ENCODE measurements at places on chromosomes 11 and 22.

DNA sequence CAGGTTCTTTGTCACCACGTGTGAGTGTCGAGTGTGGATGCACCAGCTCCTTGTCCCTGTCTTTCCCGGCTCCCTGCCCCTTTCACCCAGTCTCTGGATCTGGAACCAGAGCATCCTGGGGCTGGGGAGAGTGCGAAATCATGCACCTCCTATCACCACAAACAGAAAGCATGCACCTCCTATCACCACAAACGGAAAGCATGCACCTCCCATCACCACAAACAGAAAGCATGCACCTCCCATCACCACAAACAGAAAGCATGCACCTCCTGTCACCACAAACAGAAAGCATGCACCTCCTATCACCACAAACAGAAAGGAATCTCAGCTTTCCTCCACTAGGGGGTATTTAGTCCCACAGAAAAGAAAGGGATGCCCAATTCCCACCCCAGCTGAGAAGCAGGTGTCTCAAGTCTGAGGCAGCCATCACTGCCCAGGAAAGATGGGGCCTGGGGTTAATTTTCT lies 5.9 kb upstream of the GLB1L3 start:
- DNase-seq: no peak

- DNase-seq: no peak
Observed at GRCh38 chr11:61041755-61042518, 60.4 kb upstream of the CD5 start.

- peak; percentile 35 for DNase-seq
Observed at GRCh38 chr11:47270331-47271271, 668 bp downstream of the MADD start.

DNA sequence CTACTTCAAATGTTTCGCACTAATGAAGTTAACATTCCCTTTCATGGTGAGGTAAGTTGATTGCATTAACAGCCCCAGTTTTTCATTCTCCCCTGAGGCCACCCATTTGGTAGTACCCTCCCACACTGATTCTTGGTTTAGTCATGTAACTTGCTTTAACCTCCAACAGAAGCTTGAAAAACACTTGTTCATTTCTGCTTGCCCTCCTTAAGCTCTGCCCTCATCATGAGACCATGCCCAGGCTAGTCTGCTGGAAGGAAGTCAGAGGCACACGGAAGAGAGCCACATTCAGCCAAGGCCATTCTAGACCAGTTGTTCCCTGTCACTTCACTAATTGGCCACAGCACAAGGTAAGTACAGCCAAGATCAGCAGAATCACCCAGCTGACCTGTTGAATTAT lies 50.7 kb upstream of the CD44 start:
- peak; percentile 27 for DNase-seq

DNA sequence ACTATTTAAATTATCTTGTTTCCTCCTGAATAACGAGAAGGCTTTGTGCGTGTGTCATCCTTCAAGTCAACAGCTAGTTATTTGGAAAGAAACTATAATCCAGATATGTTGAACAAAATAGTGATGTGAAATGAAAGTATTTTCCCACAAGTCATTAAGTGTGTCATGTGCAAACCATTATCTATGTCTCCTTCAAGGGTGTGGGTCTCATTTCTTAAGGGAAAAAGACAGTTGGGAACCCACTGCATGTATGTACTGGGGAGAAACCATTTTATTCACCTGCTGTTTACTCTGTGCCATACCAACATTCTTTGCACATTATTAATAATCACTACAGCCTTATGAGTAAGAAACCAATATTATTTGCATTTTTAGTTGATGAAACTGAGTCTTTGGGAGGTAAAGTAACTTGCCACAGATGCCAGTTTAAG lies 145.3 kb upstream of the CTSC start:
- DNase-seq: no peak

DNA sequence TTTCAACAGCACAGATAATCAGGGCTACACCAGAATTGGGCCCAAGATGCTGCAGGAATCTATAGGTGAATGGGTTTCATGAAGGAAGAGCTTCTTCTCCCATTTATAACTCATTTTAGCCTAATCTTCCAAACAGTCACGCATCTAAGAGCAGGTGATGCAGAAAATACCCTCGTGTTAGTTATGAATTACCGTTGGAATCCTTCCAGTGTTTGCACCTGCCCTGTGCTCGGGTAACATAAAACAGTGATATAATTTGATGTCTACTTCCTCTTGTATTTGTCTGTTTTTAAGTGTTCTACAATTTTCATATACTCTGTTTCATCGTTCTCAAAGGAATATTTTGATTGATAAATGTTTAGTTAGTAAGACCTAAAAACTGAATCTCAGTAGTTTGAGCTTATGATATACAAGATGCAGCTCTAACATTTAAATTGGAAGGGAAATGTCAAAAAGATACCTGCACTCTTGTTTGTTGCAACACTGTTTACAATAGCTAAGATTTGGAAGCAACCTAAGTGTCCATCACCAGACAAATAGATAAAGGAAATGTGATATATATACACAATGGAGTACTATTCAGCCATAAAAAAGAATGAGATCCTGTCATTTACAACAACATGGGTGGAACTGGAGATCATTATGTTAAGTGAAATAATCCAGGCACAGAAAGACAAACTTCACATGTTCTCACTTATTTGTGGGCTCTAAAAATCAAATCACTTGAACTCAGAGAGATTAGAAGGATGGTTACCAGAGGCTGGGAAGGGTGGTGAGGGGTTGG lies 42.1 kb downstream of the PPARA start:
- DNase-seq: no peak

GRCh38 chr11:2202071-2202899 lies 30.7 kb upstream of the TH start:
- DNase-seq: no peak

- no peak for DNase-seq
Observed at GRCh38 chr11:82321206-82321605, 412.5 kb downstream of the FAM181B start.

GRCh38 chr22:46748908-46749675 lies 11.0 kb upstream of the CERK start:
- peak; percentile 54 for DNase-seq

- no peak for DNase-seq
Observed at GRCh38 chr11:1127664-1128162, 30.0 kb upstream of the MUC5AC start.

DNA sequence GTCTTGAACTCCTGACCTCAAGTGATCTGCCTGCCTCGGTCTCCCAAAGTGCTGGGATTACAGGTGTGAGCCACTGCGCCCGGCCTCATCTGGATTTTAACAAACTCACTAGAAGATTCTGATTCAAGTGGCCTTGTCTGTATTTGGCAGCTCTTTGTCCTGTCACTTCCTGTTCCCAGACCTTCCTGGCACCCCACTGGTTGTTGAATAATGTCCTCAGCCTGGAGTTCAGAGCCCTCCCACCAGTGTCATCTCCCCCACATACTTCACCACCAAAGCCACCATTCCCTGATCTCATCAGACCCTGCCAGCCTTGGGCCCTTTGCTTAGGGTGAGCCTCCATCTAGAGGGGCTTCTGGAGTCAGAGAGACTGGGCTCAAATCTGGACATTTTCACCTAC lies 3.3 kb downstream of the PELI3 start:
- peak; percentile 9 for DNase-seq

DNA sequence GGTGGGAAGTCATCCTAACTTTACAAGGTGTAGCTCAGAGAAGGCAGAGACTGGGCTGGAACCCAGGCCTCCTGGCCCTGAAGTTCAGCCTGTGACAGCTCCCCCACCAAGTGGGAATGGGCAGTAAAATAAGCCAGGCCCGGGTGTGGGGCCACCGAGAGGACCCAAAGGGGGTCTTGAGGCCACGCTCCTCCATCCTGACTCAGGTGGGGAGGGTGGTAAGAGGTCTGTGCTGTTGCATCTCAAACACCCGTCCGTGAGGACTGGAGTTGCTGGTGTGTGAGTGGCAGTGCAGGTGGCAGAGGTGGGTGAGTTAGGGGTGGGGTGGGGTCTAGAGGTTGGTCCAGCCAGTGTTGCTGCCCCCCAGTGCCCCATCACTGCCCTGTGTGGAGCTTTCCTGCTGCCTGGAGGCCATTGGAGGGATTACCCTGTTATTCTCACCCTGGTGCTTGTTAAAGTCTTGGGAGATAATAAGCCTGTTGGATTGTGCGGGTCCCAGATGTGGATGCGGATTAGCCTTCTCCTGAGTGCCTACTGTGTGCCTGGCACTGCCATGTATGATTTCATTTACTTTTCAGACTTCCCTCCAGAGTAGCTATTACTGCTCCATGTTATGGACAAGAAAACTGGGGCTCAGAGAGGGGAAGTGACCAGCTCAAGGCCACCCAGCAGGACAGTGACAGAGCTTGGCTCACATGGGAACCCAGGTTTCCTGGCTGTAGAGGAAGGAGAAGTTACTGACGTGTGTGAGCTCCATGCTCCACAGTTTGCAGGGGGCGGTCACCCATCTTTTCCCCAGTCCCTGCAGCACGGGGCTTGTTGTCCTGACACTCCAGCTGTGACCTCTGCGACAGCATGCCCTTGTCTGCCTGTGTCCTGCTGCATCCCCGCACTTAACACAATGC lies 12.9 kb downstream of the SERPINH1 start:
- no peak for DNase-seq

GRCh38 chr22:20324139-20324516 lies 4.3 kb upstream of the DGCR6L start:
- DNase-seq: no peak

GRCh38 chr22:50341977-50342650 lies 1.0 kb upstream of the PPP6R2 start:
- DNase-seq: peak; percentile 97

DNA sequence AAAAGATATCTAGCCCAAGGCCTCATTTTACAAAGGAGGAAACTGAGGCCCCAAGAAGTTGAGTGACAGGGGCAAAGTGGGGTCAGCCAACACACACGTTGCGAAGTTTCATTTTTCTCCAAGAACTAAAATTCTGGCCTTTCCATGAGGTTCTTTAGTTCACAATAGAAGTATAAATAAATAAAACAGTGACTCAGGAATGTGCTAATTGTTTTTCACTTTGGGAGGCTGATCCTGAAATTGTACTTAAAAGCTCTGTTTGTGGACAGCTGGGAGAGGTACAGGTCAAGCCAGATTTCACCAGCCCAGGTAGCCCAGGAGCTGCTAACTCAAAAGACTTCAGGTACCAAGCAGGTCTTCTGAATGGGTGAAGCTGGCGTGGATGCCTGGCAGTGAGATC lies 105.2 kb downstream of the TRAF6 start:
- DNase-seq: no peak

DNA sequence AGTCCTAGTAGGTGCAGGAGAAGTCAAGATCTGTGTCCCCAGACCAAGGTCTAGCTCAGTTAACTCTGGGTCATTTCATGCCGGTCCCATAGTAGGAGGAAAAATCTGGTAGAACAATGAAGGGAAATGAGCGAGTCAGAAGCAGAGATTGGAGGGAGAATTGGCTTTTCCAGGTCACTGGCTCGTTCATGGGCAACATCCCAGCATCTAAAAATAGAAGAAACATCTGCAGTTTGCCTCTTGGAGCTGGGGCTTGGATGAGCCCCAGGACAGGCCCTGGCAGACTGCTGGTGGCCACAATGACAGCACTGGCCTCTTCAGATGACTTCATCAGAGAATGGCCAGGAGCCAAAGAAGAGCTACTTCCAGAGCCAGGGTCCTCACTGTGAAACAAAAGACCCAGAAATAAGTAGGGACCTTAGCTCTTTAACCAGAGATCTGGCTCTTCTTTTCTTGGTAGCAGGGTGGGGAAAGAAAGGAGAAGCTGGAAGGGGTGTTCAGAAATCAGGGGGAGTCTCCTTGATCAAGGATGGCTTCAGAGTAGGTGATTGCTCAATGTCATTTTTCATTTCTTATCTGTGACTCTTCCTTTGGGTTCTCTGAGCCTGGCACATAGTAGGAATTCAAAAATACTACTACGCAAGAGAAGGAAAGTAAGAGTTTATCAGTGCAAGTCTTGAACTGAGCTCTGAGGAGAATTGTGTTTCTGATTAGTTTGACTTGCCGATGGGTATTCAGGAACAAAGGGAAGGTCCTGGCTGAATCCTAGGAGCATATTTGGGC lies 102.6 kb downstream of the TMPRSS5 start:
- no peak for DNase-seq

- DNase-seq: peak; percentile 24
Observed at GRCh38 chr11:10540546-10540914, 457 bp downstream of the RNF141 start.

DNA sequence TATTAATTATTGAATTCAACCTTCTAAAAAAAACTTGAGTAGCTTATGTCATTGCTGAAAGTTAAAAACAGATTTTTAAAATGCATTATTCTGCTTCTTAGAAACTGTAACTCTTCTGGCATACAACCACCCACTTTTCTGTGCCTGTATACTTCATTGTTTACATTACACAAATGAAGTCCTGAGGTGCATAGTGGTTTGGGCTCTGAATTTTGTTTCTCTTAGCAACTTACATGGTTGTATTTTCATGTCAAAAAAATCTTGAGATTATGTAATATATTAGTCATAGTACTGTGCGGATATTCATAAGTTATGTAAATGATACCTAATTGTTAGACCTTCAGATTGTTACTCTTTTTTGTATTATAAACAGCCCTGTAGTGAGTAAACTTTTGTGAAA lies 12.2 kb downstream of the SC5D start:
- DNase-seq: no peak

- DNase-seq: no peak
Observed at GRCh38 chr11:27213232-27213660, 149.8 kb downstream of the CCDC34 start.

DNA sequence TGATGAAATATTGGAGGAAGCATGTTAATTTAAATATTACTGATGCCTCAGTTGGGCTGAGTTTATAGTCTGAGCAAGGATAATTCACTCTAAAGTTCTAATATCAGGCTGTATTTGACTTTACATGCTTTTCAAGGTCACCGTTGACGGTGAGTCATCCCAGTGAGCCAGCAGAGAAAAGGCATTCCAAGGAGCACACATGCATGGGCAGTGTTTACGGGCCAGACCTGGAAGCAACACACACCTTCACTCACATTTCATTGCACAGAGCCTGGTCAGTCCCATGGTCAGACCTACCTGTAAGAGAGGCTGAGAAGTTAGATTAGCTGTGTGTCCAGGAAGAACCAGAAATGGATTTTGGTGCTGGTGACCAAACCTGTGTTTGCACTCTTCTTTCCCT lies 53.5 kb downstream of the COMMD9 start:
- DNase-seq: no peak

DNA sequence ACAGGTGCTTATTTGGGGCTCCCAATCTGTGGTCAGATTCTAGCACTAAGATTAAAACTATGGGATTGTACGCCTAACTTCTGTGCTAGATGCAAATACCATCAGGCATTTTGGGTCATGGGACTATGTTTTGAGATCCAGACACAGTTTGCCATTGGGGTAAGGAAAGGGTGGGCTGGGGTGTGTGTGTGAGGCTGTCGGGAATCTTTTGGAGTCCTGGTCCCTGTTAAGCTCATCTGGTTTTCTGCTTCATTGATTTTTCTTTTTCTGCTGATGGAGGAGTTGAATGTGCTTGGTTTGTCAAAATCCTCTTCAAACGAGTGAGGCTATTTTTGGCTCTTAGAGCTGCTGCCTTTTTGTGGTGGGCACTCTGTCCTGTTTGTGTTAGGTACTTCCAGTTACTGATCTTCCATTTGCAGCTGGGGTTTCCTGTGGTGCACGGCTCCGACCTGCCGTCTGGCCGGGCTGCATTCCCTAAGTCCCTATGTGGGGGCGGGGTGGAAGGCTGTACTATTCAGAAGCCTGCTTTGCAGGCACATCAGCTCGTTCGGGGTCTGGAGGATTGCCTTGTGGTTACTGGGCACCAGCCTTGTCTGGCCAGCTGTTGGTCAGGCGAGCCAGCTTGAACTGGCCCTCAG lies 2.9 kb downstream of the BCR start:
- DNase-seq: no peak

- no peak for DNase-seq
Observed at GRCh38 chr11:29119116-29119515, 897.7 kb downstream of the KCNA4 start.

- DNase-seq: no peak
Observed at GRCh38 chr11:60589611-60590010, 74.4 kb downstream of the MS4A13 start.

GRCh38 chr11:655036-655726 lies 18.1 kb downstream of the DRD4 start:
- DNase-seq: no peak

Measured in suppressor macrophage treated with lipopolysaccharide for 4 hours (primary cell).